ENCODE measurements at places on chromosomes 7 and 10.

DNA sequence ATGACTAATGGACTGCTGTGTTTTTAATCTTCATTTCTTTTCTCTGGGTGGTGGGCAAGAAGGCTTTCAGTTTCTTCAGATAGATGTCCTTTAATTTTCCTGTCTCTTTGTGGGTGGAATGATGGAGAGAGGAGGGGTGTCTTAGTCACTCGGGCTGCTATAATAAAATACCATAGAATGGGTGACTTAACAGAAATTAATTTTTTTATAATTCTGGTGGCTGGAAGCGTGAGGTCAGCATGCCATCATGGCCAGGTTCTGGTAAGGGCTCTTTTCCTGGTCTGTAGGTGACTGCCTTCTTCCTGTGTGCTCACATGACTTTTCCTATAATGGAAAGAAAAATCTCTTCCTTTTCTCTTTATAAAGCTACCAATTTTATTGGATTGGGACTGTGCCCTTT, 6.3 kb downstream of the RSBN1L start:
- DNase-seq: no peak

DNA sequence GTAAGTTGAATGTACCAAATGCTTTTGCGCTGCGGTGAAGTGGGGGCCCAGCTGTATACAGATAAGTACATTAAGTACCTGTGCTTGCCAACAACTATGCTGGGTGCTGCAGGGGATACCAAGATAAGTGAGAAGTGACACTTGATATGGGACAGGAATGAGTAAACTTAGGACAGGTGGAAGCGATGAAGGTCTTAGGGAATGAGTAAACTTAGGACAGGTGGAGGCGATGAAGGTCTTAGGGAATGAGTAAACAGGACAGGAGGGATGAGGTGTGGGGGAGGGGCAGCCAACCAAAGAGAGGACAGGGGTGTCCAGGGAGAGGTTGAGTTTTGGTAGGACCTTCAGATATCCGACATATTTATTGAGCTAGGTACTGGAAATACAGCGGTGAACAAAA, 1.4 kb downstream of the MDH2 start:
- DNase-seq: no peak

DNA sequence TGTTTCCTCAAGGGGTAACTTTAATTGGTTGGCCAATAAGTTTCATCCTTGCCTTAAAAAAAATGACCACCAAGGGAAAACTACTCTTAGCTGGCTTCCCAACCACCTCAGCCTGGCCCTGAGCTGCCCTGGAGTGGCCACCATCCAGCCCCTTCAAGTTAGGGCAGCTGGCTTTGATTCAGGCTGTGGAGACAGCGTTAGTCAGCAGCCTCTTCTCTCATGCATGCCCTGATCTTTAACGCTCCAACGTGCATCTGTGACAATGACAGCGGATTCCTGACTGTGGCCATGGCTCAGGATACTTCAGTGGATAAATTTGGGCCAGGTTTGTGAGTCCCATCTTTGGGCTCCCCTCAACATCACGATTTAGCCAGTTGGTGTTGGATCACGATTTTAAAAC, 111.6 kb downstream of the RBM20 start:
- DNase-seq: no peak

DNA sequence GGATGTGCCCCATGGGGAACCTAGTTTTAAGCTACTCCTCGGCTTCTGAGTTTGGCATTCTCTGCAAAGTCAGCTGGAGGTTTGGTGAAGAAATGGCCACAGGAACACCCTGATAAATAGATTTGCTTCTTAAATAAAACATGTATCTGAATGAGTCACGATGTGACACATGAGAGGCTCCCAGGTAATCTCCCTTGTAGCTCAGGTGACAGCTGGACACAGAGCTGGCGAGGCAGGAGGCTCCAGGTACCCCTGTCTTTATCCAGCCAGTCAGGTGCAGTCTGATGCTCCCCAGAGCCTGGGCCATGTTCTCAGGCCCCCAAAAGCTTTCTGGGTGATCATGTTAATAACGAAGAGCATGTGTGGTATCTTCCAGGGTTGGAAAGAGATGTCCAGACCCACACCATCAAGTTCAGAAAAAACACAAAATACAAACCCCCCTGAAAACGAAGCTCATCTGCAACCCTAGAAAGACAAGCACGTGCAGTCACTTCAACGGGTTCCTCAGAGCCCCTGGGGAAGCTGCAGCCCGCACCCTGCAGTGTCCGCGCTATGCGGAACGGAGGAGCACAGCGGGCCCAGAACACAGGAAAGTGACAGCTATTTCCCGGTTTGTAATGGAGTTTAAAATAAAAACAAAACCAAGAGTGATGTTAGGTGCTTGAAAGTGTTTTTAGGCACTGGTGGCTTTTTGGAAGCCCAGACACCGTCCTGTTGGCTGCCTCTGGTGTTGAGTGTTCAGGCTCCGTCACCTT, 69.4 kb downstream of the ZRANB1 start:
- DNase-seq: no peak

DNA sequence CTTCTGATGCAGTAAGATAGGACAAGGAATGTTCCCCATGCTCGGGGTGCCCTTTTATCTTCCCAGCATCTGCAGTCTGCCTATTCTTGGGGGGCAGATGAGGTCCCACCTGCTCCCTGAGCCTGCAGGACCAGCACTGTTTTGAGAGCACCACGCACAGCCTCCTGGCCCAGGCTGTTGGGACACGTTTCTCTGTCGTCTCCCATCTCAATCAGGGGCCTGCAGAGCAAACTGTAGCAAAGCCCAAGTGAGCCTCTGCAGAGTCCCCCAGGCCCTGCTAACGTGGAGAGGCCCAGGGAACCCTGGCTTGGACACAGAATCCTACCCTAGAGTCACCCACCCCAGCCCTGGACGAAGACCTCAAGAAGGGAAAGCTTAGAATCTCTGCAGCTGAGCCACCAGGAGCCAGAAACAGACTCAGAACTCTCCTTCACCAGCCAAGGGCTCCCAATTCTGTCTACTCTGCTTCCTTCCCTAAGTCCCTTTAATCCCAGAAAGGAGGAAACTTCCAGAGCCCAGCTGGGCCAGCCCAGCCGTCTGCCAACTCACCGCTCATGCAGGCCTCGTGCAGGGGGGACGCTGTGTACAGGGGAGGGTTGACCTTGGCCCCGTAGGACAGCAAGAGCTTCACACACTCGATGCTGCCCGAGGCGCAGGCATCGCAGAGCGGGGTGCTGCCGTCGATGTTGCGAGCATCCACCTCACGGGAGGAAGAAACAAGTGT, 15.6 kb downstream of the ASB13 start:
- DNase-seq: no peak

DNA sequence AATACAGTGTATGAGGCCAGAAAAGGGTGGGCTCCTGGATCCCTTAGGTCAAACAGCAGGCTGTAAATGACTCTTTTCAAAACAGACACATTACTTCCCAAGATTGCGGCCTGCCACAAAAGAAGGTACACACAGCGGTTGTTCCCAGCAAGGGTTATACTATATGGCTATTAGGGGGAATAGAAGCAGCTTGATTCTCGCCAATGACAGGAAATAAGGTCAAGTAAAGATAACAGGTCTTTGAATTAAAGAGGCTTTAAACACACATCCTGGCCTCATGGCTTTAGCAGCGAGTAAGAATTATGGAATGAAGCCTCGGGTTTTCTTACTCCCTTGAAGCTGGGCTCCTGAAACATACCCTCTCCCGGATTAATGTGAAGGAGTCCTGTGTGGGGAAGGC, 58.3 kb downstream of the CYP26A1 start:
- DNase-seq: no peak

DNA sequence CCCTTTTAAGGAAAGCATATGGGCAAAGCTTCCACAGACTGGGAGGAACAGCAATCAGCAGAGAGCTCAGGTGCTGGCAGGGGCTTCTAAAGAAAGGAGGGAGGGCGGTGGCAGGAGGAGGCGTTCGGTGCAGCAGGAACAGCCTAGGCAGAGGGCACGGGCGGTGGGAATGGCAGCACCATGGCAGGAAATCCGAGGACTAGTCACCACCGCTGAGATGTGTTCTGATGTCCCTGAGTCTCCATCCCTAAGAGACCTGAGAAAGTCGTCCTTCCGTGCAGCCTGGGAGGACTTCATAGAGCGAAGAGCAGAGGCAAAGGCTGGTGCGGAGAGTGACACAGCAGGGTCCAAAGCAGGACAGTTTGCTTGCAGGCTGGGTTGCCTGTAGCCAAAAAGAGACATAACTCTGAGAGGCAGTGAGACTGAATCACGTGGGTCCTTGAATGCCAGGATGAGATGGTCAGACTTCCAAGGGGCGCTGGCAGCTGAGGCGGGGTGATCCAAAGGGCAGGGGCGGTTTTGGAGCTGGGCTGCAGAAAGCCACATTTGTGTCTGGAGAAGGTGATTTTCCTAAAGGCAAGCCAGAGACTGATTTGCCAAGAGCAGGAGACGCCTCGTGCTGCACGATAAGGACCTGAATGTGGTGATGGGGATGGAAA, 35.8 kb upstream of the GRID1 start:
- no peak for DNase-seq

DNA sequence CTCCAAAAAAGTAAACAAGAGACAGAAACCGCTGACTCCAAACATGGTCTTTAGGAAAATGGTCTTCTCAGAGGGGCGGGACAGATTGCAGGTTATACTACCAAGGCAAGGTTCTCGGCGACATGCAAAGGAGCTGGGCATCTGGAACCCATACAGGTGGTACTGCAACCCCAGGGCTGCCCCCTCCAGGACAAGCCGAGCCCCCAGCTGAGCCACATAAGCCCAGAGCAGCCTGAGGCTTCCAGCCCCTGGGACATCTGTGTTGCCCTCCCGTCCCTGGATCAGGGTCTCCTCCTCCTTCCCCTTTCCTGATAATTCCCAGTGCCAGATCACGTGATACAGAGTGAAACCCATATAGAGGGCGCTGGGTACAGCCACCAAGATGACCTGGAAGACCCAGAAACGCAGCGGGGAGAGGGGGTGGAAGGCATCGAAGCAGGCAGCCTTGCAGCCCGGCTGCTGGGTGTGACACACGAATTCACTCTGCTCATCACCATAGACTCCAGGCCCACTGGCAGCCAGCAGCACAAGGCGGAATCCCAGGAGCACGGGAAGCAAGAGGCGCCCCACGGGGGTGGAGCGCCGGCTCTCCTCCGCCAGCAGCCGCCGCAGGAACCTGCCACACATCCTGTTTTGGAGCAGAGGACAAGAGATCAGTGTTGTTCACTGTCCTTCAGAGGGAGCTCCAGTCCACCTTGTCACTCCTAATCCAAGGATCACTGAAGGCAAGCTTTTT, at the start of gene GJC3:
GJC3 (minus strand) TSS at position 627 of the 736 bp plus-strand sequence; CDS start at position 627, 0 bp downstream.
- DNase-seq: no peak

GRCh38 chr7:157854066-157854891, 517.5 kb downstream of the DNAJB6 start:
- no peak for DNase-seq

DNA sequence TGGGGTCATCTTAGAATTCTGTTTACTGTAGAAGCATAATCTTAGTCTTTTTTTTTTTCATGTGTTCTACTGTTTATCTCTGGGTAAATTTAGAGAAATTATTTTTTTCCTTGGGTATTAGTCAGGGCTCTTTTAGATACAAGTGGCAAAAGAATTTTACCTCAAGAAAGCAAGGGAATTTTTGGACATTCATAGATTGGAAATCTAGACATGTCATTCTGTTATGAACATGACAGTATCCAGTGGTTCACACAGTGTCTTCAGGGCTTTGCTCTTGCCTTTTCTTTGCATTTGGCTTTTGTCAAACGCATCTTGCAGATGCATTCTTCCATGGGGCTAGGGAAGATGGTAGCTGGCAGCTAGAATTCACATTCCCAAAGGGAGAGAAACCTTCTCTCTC, 13.7 kb upstream of the TAS2R41 start:
- no peak for DNase-seq

- DNase-seq: no peak
Observed at GRCh38 chr7:135509589-135509838, 388 bp downstream of the CNOT4 start.

- no peak for DNase-seq
Observed at GRCh38 chr10:78471723-78472550, 438.3 kb downstream of the RPS24 start.

Measured in activated gamma-delta T cell (primary cell).